ENCODE measurements at places on chromosomes 11 and 22.
A peak's percentile ranks its signal among the peaks of the same experiment; 100 is the strongest.

GRCh38 chr11:6856871-6857270 lies 6.0 kb upstream of the OR10A2 start:
- DNase-seq: no peak

DNA sequence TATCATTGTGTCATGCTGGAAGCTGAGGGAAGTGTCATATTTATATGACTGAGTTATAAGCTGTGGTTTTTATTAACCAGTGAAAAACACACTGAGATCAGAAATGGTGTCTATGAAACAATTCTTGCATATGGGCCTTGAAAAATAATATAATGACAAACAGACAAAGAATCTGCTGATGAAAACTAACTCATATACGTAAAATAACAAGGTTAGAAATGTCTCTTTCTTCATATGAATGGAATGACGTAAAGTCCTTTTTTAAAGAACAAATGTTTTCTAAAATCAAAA lies 48.8 kb upstream of the PHF21B start:
- DNase-seq: no peak

DNA sequence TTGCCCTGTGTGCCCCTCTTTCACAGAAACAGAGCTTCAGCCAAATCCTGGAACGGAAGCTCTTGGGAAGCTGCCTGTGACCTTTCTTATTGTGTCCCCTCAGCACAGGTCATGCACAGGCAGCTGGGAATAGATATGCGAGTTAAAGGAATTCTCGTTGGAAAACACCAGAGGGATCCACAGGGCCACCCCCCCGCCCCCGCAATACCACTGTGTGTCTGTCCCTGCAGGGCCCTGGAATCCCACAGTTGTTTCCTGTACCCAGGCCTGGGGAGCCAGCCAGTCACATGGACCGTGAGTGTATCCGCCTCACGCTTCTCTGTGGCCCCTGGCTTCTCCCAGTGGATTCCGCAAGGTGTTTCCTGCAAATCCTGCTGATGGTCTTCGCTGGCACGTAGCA lies 29.0 kb downstream of the TIMP3 start:
- DNase-seq: peak; percentile 94

DNA sequence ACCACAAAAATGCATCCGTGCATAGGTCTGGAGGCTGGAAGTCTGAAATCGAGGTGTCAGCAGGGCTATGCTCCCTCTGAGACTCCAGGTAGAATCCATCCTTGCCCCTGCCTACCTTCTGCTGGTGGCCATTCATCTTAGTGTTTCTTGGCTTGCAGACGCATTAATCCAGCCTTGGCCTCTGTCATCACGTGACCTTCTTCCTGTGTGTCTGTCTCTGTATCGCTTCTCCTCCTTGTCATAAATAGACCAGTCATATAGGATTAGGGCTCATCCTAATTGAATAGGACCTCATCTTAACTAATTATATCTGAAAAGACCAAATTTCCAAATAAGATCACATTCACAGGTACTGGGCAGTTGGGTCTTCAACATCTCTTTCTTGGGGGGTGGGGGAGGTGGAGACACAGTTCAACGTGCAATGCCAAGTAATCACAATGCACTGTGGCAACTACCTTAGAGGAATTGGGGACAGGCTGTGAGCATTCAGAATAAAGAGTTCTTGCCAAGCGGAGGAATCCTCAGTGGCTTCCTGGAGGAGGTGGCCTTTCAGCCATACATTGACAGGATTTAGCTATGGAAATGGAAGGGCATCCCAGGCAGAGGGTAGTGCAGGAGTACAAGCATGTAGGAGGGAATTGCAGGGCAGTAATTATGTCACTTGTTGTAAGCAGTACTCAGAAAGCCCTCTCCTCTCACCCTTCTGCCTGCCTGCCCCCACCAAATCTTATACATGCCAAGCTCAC lies 96.2 kb upstream of the SYT13 start:
- no peak for DNase-seq

GRCh38 chr22:17347724-17348123 lies 21.5 kb upstream of the CECR2 start:
- no peak for DNase-seq

GRCh38 chr22:35065796-35066218 lies at the start of gene ISX:
ISX (plus strand) TSS chr22:35066158; CDS start chr22:35067088, 930 bp downstream.
- no peak for DNase-seq

GRCh38 chr11:113907152-113907551 lies 2.6 kb downstream of the HTR3B start:
- DNase-seq: no peak

- DNase-seq: peak; percentile 67
Measured at GRCh38 chr11:102666331-102666957, 39.1 kb downstream of the MMP27 start.

DNA sequence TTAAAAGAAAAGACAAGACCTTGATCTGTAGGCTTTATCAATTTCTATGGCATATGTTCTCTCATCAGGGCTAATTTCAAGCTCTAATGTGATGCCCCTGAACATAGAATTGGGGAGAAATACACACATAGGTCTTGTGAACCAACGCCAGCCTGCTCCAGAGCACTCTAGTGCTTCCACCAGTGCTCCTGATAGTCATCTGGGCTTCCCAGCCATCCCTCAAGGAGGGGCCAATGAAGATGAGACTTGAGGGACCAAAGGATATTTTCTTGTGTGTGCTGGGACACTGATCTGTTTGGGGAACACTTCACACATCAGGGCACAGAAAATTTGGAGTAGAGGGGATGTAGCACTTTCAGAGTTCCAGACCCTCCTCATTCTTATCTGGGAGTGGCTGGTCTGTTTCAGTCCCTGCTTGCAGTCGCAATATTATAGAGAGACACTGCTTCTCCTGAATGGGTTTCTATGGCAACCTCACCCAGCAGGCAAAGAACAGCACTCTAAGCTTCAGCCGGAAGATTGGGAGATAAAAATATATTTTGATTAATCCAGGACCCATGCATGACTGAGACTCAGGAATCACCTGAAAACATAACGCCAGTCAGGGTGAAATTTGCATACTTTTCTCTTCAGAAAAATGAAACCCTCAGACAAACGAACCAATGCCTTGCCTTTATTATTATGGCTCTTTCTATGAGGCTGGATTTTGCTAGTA lies 28.4 kb upstream of the SCN3B start:
- no peak for DNase-seq

DNA sequence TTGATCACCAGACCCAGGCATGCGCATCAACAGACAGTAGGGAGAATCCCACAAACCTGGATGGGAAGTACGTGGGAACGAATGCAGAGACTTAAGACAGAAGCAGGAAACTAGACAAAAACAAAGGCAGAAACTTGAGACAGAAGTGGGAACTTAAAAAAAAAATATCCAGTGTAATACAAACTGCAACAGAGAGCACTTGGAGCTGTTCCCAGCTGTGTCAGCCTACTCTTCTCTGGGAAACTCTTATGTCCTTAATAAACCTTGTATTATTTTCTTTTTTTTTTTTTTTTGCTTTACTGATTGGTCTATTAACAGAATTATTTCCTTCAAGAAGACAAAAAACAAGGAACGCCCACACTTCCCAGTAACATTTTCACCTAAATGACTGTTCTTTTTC lies 1818.1 kb upstream of the RAG2 start:
- no peak for DNase-seq

GRCh38 chr11:119434591-119435330 lies 11.8 kb upstream of the THY1 start:
- no peak for DNase-seq

GRCh38 chr11:78933350-78933749 lies 358.7 kb upstream of the NARS2 start:
- DNase-seq: no peak

DNA sequence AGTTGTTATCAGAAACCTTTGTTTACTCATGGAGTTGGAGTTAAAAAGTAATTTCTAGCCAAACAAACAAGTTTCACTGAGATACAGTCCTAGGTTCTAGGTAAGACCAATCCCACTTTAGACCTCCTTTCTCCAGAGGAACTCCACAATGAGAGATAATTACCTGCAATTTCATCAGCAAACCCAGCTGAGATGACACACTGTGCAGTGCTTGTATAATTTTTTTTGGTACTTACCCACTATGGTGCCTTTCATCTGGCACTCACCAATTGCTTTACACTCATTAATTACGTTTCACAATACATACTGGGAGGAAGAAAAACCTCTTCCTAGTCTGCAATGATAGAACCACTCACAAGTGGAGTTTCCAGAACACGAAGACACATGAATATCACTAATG lies 1.8 kb upstream of the MUC15 start:
- no peak for DNase-seq

DNA sequence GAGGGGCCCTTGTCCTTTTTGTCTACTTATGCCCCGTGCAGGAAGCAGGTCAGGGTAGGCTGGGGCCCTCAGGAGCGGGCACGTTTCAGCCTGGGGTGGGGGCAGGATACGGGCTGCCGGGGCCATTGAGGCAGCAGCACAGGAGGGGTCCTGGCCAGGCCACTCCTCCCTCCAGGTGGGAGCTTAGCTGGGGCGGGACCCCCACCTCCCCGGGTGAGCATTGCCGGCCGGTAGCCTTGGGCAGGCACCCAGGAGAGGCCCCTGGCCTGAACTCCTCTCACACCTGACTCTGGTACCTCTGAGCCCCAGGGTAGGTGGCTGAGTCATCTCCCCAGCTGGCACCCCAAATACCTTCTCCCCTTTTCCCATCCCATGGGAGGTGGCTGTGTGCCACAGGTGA lies 5.0 kb upstream of the MUC6 start:
- DNase-seq: no peak

DNA sequence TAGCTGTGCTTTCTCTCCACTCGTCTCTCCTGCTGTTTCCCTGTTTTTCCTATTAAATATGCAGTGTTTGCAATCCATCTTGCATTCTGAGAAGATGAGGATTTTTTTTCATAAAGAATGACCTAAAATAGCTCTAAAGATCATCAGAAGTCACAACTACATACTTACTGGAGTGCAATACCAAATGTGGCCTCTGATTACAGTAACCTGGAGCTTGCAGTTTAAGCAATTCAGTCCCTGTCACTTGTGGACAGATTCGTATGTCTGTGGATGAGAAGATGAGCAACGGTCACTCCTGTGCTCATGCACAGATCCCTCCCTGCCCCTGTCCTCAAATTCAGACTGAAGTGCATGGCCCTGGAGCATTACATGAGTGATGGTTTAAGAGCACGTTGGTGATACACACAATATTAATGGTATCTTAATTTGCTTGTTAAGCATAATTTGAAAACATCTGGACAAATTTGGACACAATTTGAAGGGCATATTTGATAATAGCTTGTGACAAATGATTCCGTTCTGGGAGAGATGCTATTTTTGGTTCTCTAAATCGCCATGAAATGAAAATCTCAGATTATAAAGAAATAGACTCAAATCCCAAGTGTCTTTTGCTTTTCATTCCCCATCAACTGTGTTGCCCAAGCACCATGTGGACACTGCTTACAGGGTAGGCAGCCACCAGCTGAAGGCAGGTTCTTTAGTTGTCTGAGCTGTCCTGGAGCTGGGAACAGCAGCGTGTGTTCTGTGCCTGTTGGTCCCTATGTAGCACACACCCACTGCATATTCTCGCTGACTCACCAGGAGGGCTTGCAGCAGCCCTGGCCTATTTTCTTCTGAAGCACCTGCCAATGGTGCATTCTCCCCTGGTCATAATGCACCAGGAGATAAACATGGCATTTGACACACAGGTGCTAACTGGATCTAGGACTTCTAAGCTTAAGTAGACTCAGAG lies 32.6 kb upstream of the PRAME start:
- no peak for DNase-seq

GRCh38 chr22:31944700-31945442 lies 536 bp downstream of the YWHAH start:
- peak; percentile 33 for DNase-seq

GRCh38 chr22:27629908-27630673 lies 171.5 kb downstream of the MN1 start:
- DNase-seq: no peak

DNA sequence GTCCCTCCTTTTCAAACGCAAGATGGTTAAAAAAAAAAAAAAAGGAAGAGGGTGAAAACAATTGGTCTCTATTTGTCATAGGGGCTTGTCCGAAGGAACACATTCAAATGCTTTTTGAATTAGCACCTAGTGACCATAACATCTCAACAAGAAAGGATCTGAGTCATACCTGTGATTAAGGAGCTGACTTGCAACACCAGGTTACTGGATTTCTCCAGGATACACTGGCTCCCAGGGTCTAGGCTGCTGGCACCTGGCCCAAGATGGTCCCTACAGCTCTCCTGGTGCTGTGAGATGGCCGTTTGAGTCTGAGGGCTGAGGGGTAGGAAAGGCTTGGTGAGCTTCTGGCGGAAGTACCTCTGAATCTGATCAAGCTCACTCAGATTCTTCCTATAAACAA lies 28.4 kb upstream of the UCP3 start:
- peak; percentile 48 for DNase-seq

- no peak for DNase-seq
Measured at GRCh38 chr11:134170919-134171281, 52.9 kb downstream of the NCAPD3 start.

- no peak for DNase-seq
Measured at GRCh38 chr22:44765571-44766285, 13.4 kb downstream of the ARHGAP8 start.

- no peak for DNase-seq
Measured at GRCh38 chr11:118379497-118379896, 20.1 kb downstream of the UBE4A start.

GRCh38 chr11:329886-330253 lies 9.2 kb upstream of the IFITM3 start:
- no peak for DNase-seq

DNA sequence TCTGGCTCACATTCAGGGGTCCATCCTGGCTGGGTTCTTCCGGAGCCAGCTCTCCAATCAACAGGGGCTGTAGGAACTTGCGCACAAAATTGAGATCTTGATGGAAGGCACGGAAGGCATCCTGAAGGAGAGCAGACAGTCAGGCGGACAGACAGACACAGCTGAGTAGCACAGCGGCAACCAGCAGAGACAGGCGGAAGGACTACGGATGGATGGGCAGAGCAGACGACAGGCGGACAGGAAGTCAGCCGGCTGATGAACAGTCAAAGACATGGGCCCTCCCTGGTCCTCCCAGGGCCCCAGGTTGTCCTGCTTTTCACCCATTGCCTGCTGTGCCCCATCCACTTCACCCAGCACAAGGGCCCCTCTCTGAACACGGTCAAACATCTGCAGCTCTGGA lies 11.3 kb downstream of the FADS3 start:
- DNase-seq: no peak

Measured in dermis blood vessel endothelial cell (primary cell).